T-helper 17 cell (primary cell): ENCODE measurements at places on chromosomes 3 and 15.
A peak's percentile ranks its signal among the peaks of the same experiment; 100 is the strongest.

GRCh38 chr3:71444861-71445259 is 138.7 kb downstream of the FOXP1 start:
- no peak for DNase-seq

GRCh38 chr3:124409650-124410275 is 320.5 kb upstream of the UMPS start:
- no peak for DNase-seq

- no peak for DNase-seq
Observed at GRCh38 chr3:36786921-36787890, 22.9 kb upstream of the DCLK3 start.

GRCh38 chr3:167978071-167978470 is 117.7 kb downstream of the GOLIM4 start:
- DNase-seq, result no peak

DNA sequence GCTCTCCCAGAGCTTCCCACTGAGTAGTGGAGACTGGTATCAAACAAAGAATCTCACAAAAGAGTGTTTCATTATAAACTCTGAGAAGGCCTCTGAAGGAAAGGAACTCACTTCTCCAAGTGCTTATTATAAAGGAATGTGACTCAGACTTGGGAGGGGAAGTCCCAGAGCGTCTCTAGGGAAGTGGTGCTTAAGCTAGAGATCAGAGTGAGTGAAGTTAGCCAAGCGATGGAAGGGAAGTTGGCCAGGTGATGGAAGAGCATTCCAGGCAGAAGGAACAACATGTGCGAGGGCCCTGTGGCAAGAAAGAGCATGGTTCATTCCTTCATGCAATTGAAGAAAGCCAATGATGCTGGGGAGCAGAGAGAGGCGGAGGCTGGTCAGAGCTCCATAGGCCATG is 2.3 kb downstream of the XYLB start:
- DNase-seq, result no peak

- no peak for DNase-seq
Observed at GRCh38 chr3:36373084-36373483, 7.2 kb upstream of the STAC start.

GRCh38 chr3:63908081-63908736 is 4.0 kb downstream of the SCAANT1 start:
- DNase-seq, result no peak

GRCh38 chr3:11381141-11381540 is 108.9 kb downstream of the ATG7 start:
- no peak for DNase-seq

DNA sequence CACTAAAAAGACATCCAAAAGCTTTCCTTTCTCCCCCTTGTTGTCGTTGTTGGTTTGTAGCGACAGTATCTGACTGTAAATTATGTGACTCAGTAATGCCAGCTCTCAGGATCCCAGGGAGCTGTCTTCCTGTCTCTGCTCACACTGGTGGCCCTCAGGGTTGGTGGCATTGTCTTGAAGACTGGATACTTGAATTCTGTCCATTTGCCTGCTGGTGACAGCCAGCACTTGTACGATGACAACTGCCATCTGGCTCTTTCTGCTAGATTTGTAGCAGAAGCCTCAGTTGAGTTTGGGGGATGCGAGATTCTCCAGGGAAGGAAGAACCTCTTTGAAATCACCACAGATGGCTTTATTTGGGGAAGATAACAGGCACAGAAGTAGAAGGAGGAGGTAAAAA is 120.8 kb downstream of the ARPP21 start:
- DNase-seq, result no peak

- DNase-seq, result no peak
Observed at GRCh38 chr15:71599418-71600151, 210.8 kb upstream of the NR2E3 start.

GRCh38 chr15:44729408-44730127 is 6.8 kb upstream of the TRIM69 start:
- no peak for DNase-seq

DNA sequence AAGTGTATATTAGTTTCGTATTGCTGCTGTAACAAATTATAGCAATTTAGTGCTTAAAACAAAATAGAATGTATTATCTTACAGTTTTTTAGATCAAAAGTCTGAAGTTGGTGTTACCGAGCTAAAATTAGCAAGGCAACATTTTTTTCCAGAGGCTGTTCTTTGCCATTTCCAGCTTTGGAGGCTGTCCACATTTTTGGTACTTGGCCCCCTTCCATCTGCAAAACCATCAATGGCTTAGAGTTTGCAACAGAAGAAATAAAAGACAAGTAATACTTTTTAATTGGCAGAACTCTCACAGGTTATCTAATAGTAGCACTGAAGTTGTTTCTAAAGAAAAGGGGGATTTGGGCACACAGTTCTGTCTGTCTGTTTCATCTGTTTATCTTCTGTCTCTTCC is 1248.5 kb downstream of the ROBO1 start:
- DNase-seq, result no peak

DNA sequence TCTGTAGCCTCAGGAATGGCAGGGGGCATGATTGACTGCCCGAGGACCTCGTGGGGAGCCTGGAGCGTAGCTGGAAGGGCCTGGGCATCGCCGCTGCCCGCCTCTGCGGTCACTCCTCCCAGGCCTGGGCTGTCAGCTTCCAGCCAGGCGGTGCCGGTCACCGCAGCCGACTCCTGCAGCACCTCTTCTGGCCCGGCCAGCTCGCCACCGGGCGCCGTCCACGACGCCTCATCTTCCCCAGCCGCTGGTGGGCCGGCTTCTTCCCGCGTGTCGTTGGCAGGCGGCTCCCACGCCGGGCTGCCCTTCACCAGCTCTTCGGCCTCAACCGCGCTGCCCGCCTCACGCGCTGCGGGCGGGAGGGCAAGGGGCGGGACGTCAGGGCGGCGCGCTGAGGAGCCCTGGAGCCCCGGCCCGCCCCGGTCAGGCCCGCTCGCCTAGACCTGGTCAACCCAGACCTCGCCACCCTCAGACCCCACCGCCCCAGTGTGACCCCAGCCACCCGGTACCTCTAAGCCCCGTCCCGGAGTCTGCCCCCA is 1.0 kb downstream of the CSPG5 start:
- no peak for DNase-seq

DNA sequence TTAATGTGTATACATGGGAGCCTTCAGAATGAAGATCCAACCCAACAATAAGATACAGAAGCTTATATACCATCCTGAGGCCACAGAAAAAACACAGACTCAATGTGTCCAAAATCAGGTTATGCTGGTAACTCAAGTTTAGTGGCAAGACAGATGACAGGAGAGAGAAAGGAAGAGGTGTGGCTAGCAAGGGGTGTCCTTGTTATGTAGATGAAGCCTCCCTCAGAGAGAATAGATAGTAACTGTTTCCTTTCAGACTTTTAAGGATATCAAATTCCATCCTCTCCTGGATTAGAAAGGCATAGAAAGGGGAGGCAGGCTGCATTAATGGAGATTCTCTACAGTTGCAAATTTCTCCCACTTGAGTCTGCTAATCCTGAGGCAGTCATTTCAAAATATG is 447.4 kb downstream of the GABRB3 start:
- no peak for DNase-seq

DNA sequence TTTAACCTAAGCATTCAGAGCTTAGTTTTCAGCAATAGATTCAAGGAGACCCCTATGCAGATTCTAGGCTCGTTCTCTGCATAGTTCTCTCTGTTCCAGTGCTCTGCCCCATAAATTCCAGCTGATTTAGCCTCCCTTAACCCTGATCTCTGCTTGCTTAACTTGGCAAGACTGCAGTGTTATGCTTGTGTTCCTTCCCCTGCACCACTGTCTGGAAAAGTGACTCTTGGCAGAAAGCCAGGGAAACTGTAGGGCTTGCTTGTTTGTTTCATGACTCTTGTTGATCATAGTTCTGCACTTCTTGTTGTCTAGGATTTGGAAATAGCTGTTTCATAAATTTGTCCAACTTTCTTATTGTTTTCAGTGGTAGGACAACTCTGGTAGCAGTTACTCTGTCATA is 40.1 kb downstream of the ANAPC13 start:
- no peak for DNase-seq

GRCh38 chr15:28881600-28881999 is 4.2 kb upstream of the APBA2 start:
- DNase-seq, result no peak

DNA sequence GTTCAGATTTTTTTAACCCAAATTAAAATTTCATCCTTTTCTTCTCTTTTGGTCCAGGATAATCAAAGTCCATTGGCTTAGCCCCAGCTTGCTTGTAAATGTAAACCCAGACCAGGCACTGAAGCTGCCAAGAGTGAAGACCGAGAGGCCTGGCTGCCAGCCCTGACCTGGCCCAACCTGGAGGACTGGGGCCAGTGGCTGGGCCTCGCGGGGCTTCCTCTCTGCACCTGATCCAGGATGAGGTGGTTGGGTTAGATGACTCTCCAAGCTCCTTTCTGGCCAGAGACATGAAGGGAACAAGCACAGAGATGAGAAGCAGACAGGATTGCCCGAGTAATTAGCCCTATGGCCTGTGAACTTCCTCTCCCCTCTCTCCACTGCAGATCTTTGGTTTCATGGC is 50.6 kb downstream of the CMTM6 start:
- DNase-seq, result no peak

- DNase-seq, result no peak
Observed at GRCh38 chr3:127113571-127113891, 79.4 kb upstream of the PRR23E start.

GRCh38 chr3:57556459-57557084 is 498 bp downstream of the PDE12 start:
- peak; percentile 21 for DNase-seq

GRCh38 chr3:3127432-3128010 is 781 bp downstream of the TRNT1 start:
- peak; percentile 32 for DNase-seq

DNA sequence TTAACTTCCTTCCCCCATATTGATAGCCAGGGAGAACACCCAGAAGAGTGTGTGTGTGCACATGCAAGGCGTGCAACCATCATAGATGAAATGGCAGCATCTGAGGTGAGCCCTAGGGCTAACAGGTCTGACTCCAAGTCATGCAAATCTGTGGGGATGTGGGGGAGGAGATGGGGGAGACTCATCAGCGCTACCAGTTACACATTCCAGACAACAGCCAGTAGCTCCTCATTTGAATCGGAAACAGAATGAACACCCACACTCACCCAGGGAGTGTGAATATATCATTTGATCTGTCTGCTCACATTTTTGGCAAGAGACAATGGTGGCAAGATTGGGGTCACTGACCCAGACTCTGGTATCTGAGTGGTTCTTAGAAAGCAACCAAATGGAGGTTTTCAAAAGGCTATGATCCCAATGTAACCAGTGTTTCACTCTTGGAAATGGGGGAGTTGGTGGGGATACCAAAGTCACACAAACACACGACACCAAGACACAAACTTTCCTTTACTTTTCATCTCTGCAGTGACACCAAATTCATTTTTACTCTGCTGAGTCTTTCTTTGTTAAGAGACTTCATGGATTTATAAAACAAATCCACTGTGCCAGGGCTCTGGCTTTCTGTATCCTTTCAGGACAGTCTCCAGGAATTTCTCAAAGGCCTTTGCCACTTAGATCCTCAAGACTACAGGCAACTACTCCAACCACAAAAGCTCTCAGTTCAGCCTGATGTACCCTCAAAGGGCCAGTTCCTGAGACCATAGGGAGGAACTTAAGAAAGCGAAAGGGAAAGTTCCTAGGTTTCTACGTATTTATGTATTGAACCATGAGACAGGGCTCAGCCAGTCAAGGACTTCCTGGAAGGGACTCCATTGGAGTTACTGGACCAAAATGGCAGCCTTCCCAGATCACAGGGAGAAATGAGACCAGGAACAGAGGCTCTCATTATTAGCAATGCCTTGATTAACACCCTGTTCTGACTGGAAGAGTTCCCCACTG is 2.2 kb downstream of the CDCP1 start:
- DNase-seq, result no peak

GRCh38 chr3:87498358-87499080 is 222.1 kb upstream of the POU1F1 start:
- DNase-seq, result no peak

DNA sequence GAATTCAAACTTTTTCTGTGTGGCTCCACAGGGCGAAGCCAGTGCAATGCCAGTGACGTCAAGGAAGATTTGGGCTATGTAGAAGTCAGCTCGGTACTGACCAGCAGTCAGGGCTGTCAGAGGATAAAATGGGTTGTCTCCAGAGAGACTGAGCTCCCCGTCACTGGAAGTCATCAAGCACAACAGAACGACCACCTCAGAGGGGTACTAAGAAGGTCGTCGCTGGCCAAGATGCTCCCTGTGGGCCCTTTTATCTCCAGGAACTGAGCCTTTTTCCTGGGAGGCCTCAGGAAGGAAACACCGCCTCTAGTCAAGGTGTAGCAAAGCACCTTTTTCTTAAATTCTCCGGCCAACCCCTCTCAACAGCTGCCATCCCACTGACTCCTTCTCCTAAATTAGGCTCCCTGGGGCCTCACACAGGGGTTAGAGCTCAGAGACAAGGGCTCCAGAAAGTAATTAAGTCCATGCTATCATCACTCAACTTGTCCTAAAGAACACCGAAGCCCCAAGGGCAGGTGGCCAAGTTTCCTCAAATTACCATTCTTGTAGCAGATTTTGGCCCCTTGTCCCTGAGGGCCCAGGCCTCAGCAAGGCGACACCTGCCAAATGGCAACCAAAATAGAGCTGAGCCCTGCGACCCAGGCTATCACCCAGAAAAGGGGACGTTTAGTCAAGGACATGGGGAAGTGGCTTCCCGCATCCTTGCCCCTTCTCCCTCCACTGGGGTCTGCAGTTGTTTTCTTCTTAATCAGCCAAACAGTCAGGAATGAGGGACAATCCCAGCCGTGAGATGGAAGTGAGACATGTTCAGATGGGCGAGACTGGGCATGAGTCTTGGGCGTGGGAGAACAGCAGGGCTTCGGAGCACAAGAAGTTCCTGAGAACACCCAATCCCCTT is 48.0 kb downstream of the SSUH2 start:
- DNase-seq, result no peak

- no peak for DNase-seq
Observed at GRCh38 chr15:99442252-99442897, 123.4 kb upstream of the MEF2A start.

GRCh38 chr15:69515508-69515907 is 62.9 kb downstream of the RPLP1 start:
- no peak for DNase-seq

DNA sequence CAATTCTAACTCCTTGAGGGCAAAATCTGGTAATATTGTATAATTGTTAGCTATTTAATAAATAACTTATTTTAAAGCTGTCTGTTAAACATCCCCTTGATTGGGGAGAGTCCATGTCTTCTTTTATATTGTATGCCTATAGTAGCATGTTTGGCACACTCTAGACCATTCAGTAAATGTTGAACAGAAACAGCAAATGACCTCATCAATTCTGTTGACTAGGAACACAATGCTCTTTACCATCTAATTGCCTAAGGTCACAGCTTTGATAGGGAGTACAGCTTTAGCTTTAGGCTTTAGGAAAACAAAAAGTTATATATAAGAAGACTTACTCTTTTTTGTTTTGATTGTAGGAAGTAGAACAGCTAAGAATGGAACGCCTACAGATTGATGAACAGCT is 27.0 kb downstream of the DNAJC19 start:
- no peak for DNase-seq

DNA sequence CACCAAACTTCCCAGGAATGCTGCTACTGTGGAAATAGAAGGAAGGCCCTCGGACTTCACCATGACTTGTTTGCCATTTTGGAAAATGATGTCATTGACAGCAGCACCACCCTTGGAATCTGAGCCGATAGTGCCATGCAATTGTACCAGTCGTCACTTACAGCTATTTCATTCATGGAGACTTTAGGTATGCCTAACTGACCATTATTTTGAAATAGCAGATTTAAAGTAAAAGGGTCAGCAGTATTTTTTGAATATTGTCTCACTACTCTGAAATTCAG is 66.0 kb upstream of the ARL8B start:
- no peak for DNase-seq

- DNase-seq, result no peak
Observed at GRCh38 chr3:19595884-19596283, 338.1 kb downstream of the EFHB start.
